Vagina (tissue), 2 donors: ENCODE measurements at places on chromosomes 1 and 21.
A peak's percentile ranks its signal among the peaks of the same experiment; 100 is the strongest.

- no peak overlapping the region for H3K27ac ChIP-seq
- H3K4me1 ChIP-seq: no peaks in the 10 kb centered on the region
- no peak overlapping the region for H3K4me3 ChIP-seq
Measured at GRCh38 chr1:25028907-25029599, 99.0 kb upstream of the RUNX3 start.

DNA sequence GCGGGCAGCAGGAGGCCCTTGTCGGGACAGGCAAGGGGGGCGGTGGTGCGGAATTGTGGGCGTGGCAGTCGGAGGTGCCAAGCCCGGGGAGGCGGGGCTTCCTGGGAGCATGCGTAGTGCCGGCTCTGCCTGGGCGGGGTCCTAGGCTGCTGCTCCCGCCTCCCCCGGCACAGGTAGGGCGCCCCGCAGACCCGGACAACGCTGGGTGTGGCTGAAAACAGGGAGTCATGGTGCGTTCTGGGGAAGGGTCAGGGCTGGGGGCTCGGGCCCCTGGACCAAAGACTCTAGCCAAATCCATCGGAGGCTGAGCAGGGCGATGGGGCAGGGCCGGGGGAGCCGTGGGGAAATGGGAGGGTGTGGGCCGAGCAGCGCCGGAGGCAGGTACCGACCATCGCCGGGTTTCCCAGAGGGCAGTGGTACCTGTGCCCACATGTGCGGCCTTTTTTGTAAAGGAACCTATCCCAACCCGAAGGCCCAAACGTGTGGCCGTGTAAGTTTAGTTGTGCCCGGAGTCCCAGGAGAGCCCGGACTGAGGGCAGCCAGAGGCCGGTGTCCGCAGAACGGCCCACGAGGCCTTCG lies 231.9 kb downstream of the SDCCAG8 start:
- no peak for DNase-seq
- no peaks in the 10 kb centered on the region for H3K27me3 ChIP-seq
- no peaks in the 10 kb centered on the region for H3K36me3 ChIP-seq
- H3K4me1 ChIP-seq: peaks cover 8% of the 10 kb centered on the region

- no peak overlapping the region for H3K27ac ChIP-seq
- H3K4me3 ChIP-seq: no peak overlapping the region
- no peaks in the 10 kb centered on the region for H3K27me3 ChIP-seq
- no peaks in the 10 kb centered on the region for H3K4me1 ChIP-seq
Measured at GRCh38 chr1:57461405-57461804, 37.5 kb upstream of the DAB1 start.

DNA sequence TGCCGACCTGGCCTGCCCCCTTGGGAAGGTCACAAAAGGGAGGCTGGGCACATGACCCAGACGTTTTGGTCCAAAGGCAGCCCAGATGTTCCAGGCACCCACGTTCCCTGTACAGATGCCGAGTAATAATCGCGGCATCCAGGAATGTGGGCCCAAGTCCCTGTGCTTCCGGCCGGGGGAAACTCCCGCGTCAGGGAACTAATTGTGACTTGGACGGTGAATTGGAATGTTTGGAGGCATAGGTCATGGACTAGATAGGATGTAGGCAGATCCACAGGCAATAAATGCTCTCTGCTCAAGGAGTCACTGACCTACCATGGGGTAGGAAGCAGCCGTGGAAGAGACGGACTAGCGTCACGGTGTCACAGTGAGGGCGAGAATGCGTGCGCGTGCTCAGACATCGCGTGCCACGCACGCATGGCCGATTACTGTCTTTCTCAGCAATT lies 178.4 kb downstream of the DUSP10 start:
- no peaks in the 10 kb centered on the region for H3K27me3 ChIP-seq
- H3K36me3 ChIP-seq: no peaks in the 10 kb centered on the region
- H3K4me3 ChIP-seq: no peak overlapping the region
- no peak overlapping the region for H3K27ac ChIP-seq

DNA sequence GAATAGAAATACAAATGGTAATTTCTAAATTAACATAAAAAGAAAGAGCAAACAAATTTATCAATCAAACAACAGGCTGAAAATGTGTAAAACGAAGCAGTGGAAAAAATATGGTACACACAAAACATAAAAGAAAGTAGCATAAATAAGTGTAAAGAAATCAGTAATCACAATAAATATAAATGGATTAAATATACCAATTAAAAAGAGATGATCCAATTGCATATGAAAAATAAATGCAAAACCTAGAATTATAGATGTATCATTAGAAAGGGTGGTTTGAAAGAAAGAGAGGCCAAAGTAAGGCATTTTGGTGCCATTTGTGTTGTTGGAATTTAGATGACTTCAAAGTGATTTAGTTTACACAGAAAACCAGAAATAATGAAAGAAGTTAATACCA lies 202.2 kb downstream of the PTBP2 start:
- H3K27ac ChIP-seq: no peak overlapping the region
- H3K4me1 ChIP-seq: no peaks in the 10 kb centered on the region
- no peak overlapping the region for H3K4me3 ChIP-seq
- DNase-seq: no peak
- no peaks in the 10 kb centered on the region for H3K27me3 ChIP-seq
- no peaks in the 10 kb centered on the region for H3K36me3 ChIP-seq

DNA sequence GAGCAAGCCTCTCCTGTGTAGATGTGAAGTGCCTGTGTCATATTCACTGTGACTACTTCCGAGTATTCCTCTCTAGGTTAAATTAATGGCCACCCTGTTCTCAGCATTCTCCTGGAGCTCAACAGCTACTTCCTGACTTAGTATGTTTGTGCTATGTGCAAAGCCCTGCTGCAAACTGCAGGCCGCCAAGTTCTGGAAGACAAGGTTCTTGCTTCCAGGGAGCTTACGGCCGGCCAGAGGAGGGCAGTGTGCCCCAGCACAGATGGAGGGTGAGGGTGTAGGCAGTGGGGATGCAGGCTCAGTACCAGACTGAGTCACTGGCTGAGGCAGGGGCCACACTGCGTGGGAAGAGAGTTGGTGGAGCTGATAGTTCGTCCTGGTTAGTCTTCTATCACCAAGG lies 43.2 kb downstream of the ELK4 start:
- no peaks in the 10 kb centered on the region for H3K36me3 ChIP-seq
- H3K27ac ChIP-seq: no peak overlapping the region
- no peaks in the 10 kb centered on the region for H3K27me3 ChIP-seq
- no peak overlapping the region for H3K4me3 ChIP-seq
- peaks cover 18% of the 10 kb centered on the region for H3K4me1 ChIP-seq

DNA sequence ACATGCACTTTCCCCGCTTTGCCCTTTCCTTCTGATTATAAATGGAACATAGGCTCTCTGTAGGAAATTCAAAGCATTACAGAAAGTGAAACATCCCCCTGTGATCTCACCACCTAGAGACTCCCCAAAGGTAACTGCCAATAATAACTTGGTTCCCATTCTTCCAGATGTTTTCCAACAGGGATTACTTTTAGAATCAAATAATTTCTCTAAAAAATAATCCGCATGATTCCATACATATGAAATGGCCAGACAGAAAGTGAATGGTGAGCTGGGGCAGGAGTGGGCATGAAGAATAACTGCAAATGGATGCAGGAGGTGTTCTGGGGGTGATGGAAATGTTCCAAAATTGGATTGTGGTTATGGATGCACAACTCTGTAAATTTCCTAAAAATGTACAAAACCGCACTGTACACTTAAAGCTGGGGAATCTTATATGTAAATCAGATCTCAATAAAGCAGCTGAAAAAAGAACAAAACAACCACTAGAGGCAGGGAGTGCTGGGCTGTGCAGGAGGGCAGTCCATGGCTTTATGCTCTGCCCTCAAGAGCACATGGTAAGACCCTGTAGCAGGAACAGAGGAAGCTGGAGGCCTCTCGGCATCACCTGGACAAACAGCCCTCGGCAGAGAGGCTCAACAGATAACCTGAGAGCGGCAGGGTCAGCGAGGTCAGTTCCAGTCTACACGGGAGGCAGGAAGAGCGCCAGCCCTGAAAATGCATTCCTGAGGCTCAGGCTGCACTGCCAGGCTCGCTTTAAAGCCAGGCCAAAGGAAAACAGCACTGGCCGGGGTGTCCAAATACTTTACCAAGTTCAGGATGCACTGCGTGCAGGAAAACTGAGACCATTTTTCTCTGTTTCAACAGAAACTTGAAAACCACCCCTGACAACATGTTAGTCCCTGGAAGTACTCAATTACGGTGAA lies 39.7 kb downstream of the CAPZB start:
- no peak for DNase-seq
- H3K4me3 ChIP-seq: no peak overlapping the region
- H3K36me3 ChIP-seq: no peaks in the 10 kb centered on the region
- H3K4me1 ChIP-seq: peaks cover 92% of the 10 kb centered on the region

DNA sequence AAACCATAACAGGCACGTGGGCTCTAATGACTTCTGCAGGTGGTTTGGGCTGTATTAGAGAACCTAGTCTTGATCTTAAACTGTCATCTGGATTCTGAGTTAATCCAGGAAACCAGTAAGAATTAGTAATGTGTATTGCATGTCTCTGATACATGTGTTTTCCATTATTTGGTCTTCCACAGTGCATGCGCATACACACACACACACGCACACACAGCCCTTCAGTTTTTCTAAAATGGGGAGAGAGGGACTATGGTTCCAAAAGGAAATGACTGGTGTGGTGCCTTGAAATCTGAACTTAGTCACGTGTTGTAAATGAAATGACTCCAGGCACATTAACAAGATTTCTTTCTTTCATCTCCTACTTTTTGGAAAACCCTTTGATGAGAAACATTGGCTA lies 67.6 kb downstream of the OLFML2B start:
- H3K36me3 ChIP-seq: no peaks in the 10 kb centered on the region
- no peak overlapping the region for H3K27ac ChIP-seq
- H3K27me3 ChIP-seq: no peaks in the 10 kb centered on the region
- H3K4me1 ChIP-seq: peaks cover 12% of the 10 kb centered on the region
- H3K4me3 ChIP-seq: no peak overlapping the region

- H3K36me3 ChIP-seq: no peaks in the 10 kb centered on the region
- H3K27ac ChIP-seq: no peak overlapping the region
- H3K4me1 ChIP-seq: no peaks in the 10 kb centered on the region
- H3K27me3 ChIP-seq: no peaks in the 10 kb centered on the region
- no peak for DNase-seq
- H3K4me3 ChIP-seq: no peak overlapping the region
Measured at GRCh38 chr1:2148691-2149090, 45.9 kb downstream of the FAAP20 start.

GRCh38 chr21:31609081-31609480 lies 50.4 kb upstream of the SOD1 start:
- DNase-seq: no peak
- no peaks in the 10 kb centered on the region for H3K27me3 ChIP-seq
- H3K27ac ChIP-seq: no peak overlapping the region
- H3K36me3 ChIP-seq: no peaks in the 10 kb centered on the region

DNA sequence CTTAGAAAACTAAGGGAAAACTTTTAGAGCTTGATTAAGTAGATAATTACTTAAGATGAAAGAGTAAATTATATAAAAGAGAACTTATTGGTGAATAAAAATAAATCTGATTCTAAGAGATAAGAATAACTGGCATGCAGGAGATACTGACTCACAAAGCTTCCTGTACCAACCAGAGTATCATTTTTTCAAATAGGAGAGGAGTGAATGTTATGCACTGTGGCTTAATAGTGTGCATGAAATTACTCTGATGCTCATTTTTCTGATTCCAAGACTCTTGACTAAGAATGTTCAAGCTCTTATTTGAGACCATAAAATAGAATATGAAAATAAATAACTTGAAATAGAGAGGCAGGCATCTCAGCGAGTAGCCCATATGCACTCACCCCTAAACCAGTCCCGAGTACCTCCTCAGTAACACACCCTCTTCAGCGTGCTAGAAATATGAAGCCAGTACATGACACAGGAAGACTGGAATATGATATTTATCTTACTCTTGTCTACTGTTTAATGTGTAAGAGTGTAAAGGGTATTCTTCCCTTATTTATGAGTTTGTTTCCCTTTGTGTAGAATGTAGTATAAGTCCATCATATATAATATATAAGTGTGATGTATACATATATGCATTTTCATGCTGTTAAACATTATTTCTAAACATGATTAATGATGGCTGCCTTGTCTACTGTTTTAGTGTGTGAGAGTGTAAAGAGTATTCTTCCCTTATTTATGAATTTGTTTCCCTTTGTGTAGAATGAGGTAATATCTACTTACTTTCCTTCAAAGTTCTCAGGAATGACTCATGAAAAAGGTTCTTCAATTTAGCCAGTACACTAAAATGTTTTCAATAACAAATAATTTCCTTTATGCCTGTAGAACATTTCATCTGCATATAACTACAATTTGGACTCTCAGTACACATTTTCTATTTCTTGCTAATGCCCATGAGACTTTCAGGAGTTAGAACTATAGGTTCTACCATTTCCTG lies 99.2 kb upstream of the PALMD start:
- H3K27me3 ChIP-seq: no peaks in the 10 kb centered on the region
- no peaks in the 10 kb centered on the region for H3K36me3 ChIP-seq
- H3K4me3 ChIP-seq: no peak overlapping the region
- no peaks in the 10 kb centered on the region for H3K4me1 ChIP-seq
- H3K27ac ChIP-seq: no peak overlapping the region

DNA sequence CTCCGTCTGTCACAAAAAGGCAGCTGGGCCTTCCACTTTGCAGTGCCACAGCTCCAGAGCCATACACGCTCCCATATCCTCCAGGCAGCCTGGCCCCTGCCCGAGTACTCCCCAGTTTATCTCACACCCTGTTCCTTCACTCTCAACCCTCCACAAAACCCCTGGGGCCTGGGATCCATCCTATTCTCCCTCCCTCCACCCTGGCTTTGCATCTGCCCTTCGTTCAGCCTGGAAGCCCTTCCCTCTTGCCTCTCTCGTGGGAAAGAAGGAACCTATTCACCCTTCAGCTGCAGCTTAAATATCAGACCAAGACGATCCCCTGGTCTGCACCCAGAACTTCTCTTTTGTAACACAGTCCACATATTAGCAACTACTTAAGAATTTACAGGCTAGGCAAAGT lies 56.7 kb downstream of the CAMK2N1 start:
- no peaks in the 10 kb centered on the region for H3K4me1 ChIP-seq
- no peaks in the 10 kb centered on the region for H3K27me3 ChIP-seq
- DNase-seq: no peak
- peak overlapping the region; percentile 27 for H3K27ac ChIP-seq
- no peaks in the 10 kb centered on the region for H3K36me3 ChIP-seq

DNA sequence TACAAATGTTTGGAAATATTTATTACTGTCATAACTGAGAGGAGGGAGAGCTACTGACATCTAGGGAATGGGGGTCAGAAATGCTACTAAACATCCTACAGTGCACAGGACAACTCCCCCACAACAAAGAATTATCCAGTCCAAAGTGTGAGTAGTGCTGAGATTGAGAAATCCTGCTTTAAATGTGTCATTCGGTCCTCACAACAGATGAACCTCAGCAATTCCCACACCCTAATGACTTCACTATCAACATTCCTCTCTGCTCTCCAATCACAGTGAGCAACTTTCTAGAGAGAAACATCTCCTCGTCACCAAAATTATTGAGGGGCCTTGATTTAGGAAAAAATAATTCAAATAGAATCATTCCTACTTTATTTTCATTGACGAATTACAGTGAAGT lies 18.0 kb downstream of the OMA1 start:
- no peak overlapping the region for H3K27ac ChIP-seq
- no peaks in the 10 kb centered on the region for H3K36me3 ChIP-seq
- H3K4me1 ChIP-seq: peaks cover 6% of the 10 kb centered on the region

- H3K36me3 ChIP-seq: no peaks in the 10 kb centered on the region
- H3K4me1 ChIP-seq: no peaks in the 10 kb centered on the region
- no peak overlapping the region for H3K4me3 ChIP-seq
- no peak overlapping the region for H3K27ac ChIP-seq
- H3K27me3 ChIP-seq: no peaks in the 10 kb centered on the region
Measured at GRCh38 chr21:25179116-25179515, 428.2 kb downstream of the MRPL39 start.
